ENCODE measurements at places on chromosomes 6 and 20. TPM values are rescaled to one million over a fixed set of nuclear protein-coding genes. Genes with fewer than 3 reads are reported as not detected.

The OR2H2 gene
- not detected for total RNA-seq

GRCh38 chr6:72246926-72247325 is 360.6 kb downstream of the RIMS1 start:
- DNase-seq, result no peak

DNA sequence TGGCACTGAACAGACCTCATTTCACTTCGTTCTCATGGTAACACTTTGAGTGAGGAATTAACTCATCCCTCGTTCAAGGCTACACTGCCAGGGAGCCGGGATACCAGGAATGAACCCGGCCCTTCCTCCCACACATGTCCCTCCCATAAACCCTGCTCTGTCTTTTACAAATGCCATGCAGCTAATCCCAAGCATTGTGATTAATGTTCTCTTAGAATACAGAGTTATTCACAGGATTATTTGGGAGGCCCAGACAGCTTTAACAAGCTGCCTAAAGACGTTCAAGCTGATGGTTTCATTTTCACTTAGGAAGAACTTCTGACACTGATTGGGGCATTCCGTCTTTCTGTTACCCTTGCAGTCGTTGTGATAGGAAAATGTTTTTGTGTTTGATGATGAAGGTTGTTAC is 42.5 kb upstream of the CD83 start:
- peak; percentile 47 for DNase-seq

The SLC22A7 gene
- total RNA-seq, result not detected

DNA sequence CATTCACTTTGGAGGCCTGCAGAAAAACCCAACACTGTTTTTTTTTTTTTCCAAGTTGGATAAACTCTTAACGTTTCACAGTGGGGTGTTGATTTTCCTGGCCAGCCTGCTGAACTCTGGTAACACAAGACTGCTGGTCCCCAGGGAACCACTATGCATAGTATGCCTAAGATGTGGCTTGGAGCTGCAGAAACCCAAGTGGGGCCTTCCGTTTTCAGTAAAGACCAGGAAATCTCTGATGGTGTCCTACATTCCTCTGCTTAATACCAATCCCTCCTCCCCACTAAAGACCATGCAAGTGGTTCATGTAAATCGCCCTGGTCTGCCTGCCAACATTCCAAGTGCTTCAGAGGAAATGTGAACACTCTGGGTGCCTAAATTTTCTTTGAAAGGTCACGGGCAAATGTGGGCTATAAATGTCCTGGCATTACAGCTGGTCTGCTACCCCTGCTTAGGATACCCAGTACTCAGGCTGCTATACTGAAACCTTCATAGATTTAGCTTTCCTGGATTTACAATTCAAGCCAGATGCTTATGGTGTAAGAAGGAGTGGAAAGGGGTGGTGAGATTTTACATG is 615.4 kb downstream of the MAFB start:
- DNase-seq, result peak; percentile 44

DNA sequence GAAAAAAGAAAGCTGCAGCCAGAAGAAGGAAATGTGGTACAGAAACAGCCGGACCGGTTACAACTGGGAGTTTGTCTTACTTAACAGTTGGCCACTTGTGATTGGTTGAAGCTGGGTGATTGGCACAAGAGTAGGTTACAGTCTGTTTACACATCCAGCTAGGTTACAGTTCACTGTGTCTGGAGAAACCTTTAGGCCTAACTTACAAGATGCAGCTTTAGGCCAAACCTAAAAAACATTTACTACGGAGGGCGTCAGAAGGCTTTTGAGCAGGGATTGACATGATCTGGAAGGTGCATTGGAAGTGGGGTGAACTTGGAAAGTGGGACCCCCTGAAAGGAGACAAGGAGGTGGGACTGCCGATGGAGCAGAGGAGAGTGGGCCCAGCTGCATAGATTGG is 122.3 kb downstream of the BANF2 start:
- peak; percentile 87 for DNase-seq

The TLDC2 gene
- total RNA-seq, result 0.04 TPM

- peak; percentile 93 for DNase-seq
Observed at GRCh38 chr20:36848078-36848660, 27.8 kb upstream of the TLDC2 start.

GRCh38 chr6:82818727-82819126 is 246.9 kb downstream of the UBE3D start:
- DNase-seq, result no peak

DNA sequence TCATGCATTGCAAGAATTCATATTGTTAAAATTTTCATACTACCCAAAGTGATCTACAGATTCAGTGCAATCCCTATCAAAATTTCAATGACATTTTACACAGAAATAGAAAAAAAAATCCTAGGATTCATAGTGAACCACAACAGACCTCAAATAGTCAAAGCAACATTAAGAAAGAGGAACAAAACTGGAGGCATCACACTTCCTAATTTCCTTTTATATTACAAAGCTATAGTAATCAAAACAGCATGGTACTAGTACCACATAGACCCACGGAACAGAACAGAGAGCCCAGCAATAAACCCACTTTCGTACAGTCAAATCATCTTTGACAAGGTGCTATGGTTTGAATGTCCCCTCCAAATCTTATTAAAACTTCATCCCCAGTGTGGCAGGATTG is 39.7 kb downstream of the NTSR1 start:
- no peak for DNase-seq

The SFTA2 gene
- not detected for total RNA-seq

The BEND6 gene
- 0.27 TPM for total RNA-seq

GRCh38 chr6:163490826-163491577 is 76.5 kb downstream of the QKI start:
- DNase-seq, result peak; percentile 67

GRCh38 chr20:11716239-11716944 is 201.3 kb upstream of the BTBD3 start:
- peak; percentile 13 for DNase-seq

The GMPR gene
- 27.0 TPM for total RNA-seq

Data from muscle of leg (tissue), 16 donors.